ENCODE measurements at places on chromosomes 12 and 14.

DNA sequence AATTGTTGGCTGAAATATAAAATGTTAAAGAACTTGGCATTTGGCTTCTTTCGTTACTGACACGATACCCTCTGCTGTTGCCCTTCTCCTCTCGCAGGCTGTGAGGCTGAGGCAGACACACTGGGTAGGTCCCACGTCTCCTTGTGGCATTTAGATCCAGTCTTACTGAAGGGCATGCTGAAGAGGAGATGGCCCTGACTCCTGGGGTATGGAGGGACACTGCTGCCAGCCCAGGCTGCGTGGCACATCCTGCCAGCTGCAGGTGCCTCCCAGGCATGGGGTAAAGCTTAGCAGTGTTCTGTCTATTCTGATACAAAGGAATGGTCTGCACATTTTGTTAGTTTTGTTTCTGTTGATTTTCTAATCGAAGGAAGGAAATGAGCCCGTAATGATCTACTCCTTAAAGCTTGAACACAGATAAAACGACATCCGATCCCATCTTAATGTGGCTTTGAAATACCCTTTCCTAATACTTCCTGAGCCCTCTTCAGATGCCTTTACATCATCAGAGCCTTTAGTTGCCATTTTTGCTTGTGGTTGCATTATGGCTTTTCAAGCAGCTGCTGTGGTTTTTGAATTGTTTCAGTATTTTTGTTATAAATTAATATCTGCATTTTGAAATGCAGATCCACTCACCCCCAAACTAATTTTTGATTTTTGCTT, 61.1 kb downstream of the WDR20 start:
- DNase-seq: no peak

GRCh38 chr12:101832030-101832429, 1.3 kb upstream of the GNPTAB start:
- no peak for DNase-seq

GRCh38 chr12:74849801-74850200, 312.2 kb downstream of the ATXN7L3B start:
- peak; percentile 22 for DNase-seq

DNA sequence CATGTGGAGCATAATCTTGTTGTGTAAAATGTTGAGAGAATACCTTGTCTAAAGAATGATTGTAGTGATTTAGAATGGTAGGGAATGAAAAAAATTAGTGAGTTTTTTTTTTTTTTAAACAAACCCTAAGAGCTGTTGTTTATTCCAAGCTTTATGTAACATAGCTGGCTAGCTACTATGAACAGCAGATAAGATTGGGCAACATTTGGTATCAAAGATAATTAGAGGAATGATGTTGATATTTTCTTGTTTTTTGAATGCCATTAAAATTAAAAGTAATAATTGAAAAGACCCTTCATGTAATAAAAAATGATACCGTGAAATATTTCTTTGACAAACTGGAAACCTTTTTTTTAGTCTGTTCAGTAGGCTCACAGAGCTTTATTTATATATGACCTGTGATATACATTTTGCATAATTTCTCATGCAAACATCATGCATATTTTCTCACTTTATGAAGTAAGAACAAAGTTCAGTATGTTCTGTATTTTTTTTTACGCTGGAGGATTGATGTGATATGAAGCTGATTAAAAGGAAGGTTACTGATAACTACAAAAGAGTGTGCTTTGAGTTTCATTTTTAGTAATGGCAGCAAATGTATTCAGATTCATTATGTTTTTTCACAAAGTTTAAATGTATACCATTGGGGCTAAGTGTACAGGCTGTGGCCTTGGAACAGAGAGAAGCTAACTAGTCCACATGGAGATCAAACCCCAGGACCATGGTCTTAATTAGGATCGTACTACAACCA, 8.1 kb downstream of the CPSF6 start:
- DNase-seq: no peak

DNA sequence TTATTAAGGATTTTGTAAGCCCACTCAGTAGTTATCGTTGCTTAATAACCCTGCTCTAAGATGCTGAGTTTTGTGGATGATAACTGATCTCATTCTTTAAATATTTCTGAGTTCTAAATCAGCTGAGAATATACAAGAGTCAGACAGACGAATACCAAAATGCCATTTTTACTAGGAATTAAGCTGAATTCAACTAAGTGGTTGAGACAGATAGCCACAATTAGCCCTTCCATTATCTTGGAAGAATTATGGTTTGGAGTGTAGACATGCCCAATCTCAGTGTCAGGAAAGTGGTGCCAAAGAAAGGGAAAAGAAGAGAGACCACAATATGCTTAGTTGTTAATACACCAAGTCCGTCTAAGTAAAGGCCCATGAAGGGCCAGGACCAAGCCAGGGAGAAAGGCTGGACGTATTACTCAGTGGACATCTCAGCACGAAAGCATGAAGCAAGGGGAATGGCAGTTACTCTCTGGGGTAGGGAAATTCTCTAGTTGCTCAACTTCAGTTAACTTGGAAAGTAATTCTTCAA, 58.6 kb downstream of the KCNA5 start:
- DNase-seq: no peak

GRCh38 chr12:116524311-116524710, 34.9 kb upstream of the MAP1LC3B2 start:
- DNase-seq: no peak

DNA sequence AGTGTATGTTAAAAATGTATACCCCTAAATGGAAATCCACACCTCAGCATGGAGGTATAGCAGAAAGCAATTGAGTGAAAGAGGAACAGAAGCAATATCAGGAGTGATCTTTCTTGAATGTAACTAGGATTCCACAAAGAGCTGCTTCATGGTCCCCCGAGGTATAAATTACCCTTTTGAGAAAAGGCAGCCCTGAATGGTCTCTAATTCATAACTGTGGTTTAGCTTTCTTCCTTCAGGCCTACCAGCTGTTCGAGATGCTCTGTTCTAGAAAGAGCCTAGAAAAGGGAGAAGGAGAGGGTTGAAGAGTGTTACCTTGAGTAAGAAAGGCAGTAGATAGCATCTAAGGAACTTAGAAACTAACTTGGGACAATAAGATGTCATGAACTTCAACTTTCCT, 42.9 kb upstream of the CSRNP2 start:
- no peak for DNase-seq

DNA sequence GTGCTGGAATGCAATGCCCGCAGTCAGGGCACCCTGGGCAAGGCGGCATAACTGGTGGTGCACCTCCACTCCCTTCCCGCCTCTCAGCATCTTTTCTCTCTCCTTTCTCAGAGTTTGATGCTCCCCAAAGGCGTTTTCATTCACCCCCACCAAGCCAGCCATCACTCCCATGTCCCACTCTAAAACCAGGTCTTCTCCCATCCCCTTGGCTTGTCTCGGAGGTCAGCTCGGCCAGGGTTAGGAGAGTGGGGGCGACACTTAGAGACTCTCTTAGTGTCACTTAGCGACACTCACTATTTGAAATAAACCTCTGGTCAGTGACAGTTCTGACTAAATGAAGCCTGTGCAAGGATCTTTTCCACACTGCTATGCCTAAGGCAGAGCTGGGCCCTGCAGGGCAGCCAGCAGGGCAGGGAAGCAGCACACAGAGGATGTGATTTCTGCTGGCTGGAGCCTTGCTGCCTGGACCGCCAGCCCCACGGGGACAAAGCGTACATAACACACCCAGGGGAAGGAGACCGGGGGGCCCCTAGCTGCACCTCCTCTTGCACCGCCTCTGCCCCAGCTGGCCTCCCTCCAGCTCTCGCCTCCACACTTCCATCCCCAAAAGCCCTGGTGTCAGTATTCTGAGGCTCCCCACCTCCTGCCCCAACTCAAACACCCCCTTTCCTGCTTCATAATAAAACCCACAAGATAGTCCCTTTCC, 64.5 kb downstream of the VWF start:
- no peak for DNase-seq

DNA sequence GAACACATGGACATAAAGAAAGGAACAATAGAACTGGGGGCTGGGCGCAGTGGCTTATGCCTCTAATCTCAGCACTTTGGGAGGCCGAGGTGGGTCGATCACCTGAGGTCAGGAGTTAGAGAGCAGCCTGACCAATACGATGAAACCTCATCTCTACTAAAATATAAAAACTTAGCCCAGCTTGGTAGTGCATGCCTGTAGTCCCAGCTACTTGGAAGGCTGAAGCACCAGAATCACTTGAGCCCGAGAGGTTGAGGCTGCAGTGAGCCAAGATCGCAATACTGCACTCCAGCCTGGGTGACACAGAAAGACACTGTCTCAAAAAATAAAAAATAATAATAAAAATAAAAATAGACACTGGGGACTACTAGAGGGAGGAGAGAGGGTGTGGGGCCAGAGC, 154.5 kb downstream of the SEC23A start:
- no peak for DNase-seq

DNA sequence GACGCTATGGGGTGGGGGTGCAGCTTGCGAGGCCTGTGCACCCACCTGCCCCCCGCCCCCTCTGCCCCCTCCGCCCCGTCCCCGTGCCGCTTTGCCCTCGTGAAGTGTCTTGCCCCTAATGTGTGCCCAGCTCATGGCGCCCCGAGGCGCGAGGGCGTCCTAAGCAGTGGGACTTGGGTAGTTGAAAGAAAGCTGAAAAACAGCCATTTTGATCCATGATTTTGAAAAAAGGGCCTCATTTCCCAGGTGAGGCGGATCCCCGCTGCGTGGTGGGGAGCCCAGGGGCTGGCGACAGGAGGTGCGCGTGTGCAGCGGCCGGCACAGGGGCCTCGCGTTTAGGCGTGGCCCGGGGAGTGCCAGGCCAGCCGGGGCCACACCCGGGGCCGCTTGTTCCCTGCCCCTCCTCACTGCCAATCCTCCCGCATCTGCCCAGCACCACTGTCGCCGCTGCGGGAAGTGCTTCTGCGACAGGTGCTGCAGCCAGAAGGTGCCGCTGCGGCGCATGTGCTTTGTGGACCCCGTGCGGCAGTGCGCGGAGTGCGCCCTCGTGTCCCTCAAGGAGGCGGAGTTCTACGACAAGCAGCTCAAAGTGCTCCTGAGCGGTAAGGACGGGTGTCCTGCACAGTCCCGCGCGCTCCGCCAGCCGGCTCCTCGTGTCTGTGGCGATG, 11.8 kb downstream of the ZFYVE21 start:
- DNase-seq: no peak

GRCh38 chr12:124469193-124469888, 98.1 kb downstream of the NCOR2 start:
- DNase-seq: peak; percentile 65
